ENCODE measurements at places on chromosomes 16 and 17. TPM values are rescaled to one million over a fixed set of nuclear protein-coding genes. Genes with fewer than 3 reads are reported as not detected.

CCL8 gene
- total RNA-seq, result not detected

DHRS7C gene
- total RNA-seq, result not detected

SAMD14 gene
- total RNA-seq, result 5.8 TPM

ATP1B2 gene
- not detected for total RNA-seq

BIRC5 gene
- total RNA-seq, result 50.1 TPM

CRHR1 gene
- total RNA-seq, result not detected

TNS4 gene
- not detected for total RNA-seq

AHSP gene
- not detected for total RNA-seq

AXIN2 gene
- 1.9 TPM for total RNA-seq

NETO2 gene
- 13.9 TPM for total RNA-seq

KLHL10 gene
- under 0.01 TPM for total RNA-seq

PRDM7 gene
- not detected for total RNA-seq

TTYH2 gene
- 1.3 TPM for total RNA-seq

MSLN gene
- 0.32 TPM for total RNA-seq

CCL4L2 gene
- not detected for total RNA-seq

SPN gene
- total RNA-seq, result not detected

SCNN1G gene
- total RNA-seq, result not detected

C16orf86 gene
- total RNA-seq, result 1.3 TPM

MYO15B gene
- total RNA-seq, result 3.9 TPM

HSD17B2 gene
- total RNA-seq, result 9.5 TPM

SOST gene
- total RNA-seq, result not detected

NUP88 gene
- total RNA-seq, result 106 TPM

PRSS33 gene
- not detected for total RNA-seq

TMIGD1 gene
- total RNA-seq, result not detected

GCGR gene
- not detected for total RNA-seq

SLFN14 gene
- not detected for total RNA-seq

NPIPA2 gene
- total RNA-seq, result 0.43 TPM

NEUROD2 gene
- total RNA-seq, result not detected

HBM gene
- total RNA-seq, result not detected

PPL gene
- total RNA-seq, result 0.32 TPM

KRTAP2-2 gene
- total RNA-seq, result not detected

PPY gene
- total RNA-seq, result not detected

Data from fibroblast of villous mesenchyme (primary cell).